ENCODE measurements at places on chromosomes 3 and 15.

DNA sequence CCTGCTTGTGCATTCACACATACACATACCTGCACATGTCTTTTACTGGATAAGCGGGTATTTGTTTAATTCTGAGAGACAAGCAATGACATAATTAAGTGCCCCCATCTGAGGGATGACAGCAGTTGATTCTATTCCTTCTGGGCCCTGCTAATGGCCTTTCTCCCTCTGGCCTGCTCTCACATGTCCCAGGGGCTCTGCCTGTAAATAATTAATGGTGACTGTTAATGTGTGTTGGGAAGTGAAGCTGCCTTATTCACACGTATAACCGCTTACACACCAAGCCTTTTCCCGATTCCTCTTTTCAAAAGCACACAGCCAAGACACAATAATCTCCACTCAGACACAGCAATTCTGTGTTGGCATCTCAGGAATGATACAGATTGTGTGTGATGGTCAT, 47.8 kb downstream of the LRRK1 start:
- no peak for DNase-seq

- no peak for DNase-seq
Measured at GRCh38 chr3:125151916-125152315, 60.6 kb downstream of the SLC12A8 start.

DNA sequence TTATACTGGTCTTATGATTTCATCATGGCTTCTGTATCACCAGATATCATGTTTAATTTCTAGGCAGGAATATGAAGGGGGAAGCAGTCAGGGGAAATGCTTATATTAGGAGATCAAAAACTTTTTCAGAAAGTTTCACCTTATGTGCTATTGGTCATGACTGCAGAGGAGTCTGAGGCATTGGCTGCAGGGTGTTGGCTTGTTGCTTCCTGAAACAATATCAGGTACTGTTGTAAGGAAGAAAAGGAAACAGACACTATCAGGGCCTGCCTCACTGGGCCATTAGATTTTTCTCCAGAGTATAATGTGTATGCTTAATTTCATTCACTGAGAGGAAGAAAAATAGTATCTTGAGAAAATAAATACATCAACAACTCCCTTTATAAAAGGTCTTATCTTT, 34.7 kb downstream of the LEKR1 start:
- DNase-seq, result no peak

GRCh38 chr15:91445695-91446228, 345.7 kb downstream of the SV2B start:
- no peak for DNase-seq

GRCh38 chr3:47318916-47319315, 36.2 kb downstream of the KLHL18 start:
- DNase-seq, result no peak

DNA sequence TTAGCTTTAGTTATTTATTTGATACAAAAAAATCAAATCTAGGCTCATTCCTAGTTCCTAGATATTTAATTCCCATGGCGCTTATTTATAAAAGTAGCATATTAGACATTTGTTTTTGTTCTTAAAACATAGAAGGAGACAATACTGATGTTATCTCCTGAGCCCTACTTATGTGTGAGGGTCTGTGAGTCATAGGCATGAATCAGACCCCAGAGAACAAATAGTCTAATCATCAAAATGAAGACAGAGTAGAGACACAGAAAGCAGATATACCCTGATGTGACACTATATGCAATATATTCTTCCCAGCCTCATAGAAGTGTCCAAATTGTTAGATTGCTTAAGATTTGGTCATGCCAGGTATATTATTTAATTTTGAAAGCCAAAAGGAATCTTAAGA, 44.9 kb downstream of the PEX5L start:
- no peak for DNase-seq

GRCh38 chr3:194828116-194828515, 142.4 kb downstream of the FAM43A start:
- DNase-seq, result no peak

DNA sequence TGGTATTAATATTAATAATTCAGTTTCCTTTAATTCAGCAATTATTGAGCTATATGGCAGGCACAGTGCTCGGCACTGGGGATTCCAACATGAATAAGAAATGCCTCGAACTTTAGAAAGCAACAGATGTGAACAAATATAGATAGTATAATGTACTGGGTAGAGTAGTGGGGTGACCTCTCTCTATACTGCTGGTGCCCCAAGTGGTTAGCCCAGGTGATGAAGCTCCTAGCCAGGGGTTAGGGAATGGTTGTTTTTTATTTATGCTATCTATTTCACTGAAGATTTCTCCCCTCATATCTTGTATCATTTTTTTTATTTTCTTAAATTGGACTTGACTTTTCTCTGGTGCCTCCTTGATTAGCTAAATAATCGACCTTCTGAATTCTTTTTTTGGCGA, 62.1 kb downstream of the BHLHE40 start:
- DNase-seq, result no peak

- no peak for DNase-seq
Measured at GRCh38 chr3:123067689-123068600, 1.1 kb downstream of the PDIA5 start.

- no peak for DNase-seq
Measured at GRCh38 chr3:172692751-172693338, 18.0 kb downstream of the NCEH1 start.

- no peak for DNase-seq
Measured at GRCh38 chr3:171916888-171917287, 73.7 kb downstream of the TMEM212 start.

GRCh38 chr15:86162641-86163040, 83.0 kb downstream of the AGBL1 start:
- DNase-seq, result no peak

DNA sequence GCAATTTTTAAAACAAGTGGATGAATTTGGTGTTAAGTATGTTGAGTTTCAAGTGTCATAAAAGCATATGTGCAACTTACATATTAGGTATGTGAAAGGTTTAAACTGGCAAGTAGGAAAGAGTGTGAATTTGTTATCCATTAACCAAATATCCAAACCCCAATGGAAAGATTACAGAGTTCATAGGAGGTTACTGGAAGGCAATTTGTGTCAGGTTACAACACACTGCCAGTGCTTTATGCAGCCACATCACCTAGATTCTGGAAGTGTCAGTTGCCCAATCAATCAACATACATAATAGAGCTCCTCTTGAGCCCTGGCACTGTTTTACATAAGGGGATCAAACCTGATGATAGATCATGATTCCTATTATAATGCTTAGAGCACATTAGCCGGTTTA, 261.0 kb downstream of the ROBO1 start:
- DNase-seq, result no peak

DNA sequence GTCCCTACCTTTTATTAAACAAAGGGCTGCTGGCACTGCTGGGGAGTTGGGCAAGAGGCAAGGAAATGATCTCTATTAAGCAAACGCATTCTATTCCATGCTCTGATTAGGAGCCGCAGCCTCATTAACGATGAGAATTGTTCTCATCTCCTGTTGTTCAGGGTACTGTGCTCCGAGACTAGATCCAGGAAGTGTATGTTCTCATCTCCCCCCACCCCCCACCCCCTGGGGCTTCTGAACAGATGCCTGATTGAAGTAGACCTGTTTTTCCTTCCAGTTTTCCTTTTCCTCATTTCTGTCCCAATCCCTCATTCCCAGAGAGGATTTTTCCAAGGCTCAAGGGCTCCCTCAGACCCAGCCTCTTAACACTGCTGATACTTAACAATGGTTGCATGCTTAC, 81.6 kb upstream of the FEZF2 start:
- DNase-seq, result no peak

GRCh38 chr3:48064292-48064829, 48.1 kb upstream of the MAP4 start:
- DNase-seq, result no peak

- DNase-seq, result no peak
Measured at GRCh38 chr3:176785171-176785570, 412.1 kb downstream of the TBL1XR1 start.

DNA sequence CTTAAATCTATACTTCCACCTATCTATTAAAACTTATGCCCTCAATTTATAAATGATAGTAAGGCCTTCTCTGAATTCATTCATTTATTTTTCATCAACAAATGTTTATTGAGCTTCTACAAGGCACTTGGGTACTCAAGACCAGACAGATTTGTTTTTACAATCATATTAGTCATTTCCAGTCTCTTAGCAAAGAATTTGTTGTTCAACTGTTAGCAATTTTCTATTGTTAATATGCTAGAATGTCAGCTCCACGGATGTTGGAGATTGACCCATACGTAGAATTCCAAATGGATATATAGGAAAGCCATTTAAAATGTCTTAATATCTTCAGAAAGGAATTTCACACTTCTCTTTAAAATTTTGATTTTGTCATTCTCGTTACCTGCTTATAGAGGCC, 36.7 kb downstream of the ZBTB38 start:
- DNase-seq, result no peak

DNA sequence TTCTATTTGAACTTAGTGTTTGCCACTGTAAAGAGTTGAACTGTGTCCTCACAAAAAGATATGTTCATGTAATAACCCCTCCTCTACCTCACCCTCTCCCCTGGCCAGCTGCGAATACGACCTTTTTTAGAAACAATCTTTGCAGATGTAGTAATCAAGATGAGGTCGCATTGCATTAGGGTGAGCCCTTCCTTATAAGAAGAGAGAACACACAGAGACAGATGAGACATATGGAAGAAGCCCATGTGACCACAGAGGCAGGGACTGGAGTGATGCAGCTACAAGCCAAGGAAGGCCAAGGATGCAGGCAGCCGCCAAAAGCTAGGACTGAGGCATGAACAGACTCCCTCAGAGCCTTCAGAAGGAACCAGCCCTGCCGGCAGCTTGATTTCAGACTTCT, 27.6 kb downstream of the GPR176 start:
- DNase-seq, result no peak

- DNase-seq, result no peak
Measured at GRCh38 chr15:40990789-40991188, 37.5 kb downstream of the CHAC1 start.

- DNase-seq, result no peak
Measured at GRCh38 chr3:85554153-85554552, 595.4 kb downstream of the CADM2 start.

DNA sequence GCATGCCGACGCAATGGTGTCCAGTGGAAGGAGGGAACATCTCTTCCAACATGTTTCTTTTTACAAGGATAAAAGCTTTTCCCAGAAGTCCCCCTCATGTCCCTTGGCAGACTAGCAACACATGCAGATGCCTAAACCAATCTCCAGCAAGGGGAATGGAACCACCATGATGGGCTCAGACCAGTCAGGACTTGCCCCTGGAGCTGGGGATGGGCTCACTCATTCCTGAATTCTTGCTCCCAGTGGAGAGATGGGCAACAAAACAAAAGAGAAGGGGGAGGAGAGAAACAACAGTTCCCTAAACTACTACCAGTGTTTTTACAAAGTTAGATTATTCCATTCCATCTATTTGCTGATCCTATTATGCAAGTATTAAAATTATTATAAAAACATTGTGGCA, 76.8 kb upstream of the OXTR start:
- no peak for DNase-seq

GRCh38 chr15:57957113-57957512, 108.4 kb downstream of the ALDH1A2 start:
- no peak for DNase-seq

DNA sequence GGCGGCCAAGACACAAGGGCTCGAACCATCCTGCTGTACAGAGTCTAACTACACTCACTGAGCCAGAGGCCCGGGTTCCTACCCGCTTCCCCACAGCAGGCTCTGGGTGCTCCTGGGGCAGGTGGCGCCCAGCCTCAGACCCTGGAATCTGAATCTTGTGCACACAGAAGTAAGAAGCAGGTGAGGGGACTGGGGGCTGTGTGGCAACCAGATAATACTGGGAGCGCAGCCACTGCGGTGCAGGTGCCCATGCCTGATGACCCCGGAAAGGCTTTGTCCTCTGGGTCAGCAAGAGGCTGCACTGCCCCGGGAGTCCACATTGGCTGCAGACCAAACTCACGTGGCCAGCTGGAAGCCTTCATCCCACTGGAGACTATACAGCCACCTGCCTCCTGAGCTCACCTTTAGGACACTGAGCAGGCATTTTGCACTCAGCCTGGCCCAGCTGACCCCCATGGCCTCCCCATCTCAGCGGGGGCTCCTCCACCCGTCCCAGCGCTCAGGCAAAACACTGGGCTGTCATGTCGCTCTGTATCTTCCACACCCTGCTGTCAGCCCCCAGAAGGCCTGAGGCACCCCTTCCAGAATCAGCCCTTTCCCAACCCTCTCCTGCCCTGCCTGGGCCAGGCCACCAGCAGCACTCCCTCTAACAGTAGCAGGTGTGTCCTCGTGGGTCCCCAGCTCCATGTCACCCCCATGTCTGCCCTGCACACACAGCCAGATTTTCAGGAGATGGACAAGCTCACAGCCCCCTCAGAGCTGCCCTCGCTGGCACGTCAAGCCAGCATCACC, 101.0 kb upstream of the IQSEC1 start:
- DNase-seq, result no peak

- DNase-seq, result no peak
Measured at GRCh38 chr3:164094546-164094945, 983.8 kb downstream of the SI start.

- no peak for DNase-seq
Measured at GRCh38 chr3:162525771-162526170, 1029.2 kb downstream of the OTOL1 start.

- no peak for DNase-seq
Measured at GRCh38 chr3:45042162-45042561, 16.1 kb downstream of the CLEC3B start.

DNA sequence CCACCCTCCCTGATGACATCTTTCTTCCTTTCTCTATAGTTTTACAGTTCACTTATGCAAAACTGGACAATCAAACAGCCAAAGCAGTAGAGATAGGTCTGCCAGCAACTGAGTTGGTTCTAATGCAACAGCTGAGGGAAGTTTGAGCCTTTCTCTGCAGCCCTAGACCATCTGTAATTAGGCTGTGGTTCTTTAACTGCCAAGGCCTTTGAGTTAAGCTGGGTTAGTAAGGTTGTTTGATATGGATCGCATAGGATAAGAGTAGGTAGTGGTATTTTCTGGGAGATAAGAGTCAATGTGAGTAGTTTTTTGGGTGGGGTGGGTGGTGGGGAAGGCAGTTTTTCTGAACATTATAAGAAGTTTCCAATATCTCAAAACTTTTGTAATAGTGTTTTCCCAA, 3.0 kb downstream of the RPL39L start:
- no peak for DNase-seq

- no peak for DNase-seq
Measured at GRCh38 chr3:24688446-24689148, 193.9 kb upstream of the THRB start.

DNA sequence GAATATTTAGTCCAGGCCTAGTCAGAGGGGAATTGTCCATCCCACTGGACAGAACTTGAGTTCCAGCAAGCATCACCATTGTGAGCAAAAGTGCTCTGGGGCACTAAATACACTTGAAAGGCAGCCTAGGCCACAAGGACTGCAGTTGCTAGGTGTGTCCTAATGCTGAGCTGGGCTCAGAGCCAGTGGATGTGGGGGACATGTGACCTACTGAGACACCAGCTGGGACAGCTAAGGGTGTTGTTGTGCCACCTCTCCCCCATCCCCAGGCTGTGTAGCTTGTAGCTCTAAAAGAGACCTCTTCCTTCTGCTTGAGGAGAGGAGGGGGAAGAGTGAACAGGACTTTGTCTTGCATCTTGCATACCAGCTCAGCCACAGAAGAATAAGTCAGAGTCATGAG, 120.9 kb downstream of the DTWD1 start:
- no peak for DNase-seq
